Activated CD8-positive, alpha-beta memory T cell treated with anti-CD3 and anti-CD28 coated beads for 4 hours (primary cell): ENCODE measurements at places on chromosomes 5 and 9.

- DNase-seq: no peak
These were observed 128.3 kb downstream of the HSD17B3 start for GRCh38 chr9:96173640-96174039.

DNA sequence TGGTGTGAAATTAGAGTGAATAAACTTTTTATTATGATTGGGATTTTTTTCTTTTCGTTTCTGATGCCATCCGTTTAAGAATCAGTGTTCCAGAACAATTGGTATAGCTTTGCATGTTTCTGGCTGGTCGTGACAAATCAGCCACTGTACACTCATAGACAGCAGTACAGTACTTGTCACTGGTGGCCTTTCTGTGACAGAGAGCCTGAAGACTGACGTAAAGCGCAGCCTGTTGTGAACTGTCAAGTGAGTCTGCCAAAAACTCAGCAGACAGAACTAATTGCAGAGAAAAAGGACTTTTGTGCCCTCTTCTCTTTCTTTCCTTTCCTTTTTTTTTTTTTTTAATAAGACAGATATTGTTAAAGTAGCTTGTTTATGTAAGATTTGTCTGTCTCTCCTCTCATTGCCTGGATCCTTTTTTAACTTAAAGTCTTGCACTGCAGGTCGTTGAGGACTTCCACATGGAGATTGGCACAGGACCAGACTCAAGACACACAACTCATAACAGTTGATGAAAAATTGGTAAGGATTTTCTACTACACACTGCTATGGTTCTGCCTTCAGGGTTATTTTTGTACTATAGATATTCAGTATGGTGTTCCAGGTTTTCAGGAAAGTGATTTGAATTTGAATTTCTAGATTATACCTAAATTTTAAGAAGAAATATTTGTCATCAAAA, 42.7 kb downstream of the NDUFS4 start:
- DNase-seq: no peak

DNA sequence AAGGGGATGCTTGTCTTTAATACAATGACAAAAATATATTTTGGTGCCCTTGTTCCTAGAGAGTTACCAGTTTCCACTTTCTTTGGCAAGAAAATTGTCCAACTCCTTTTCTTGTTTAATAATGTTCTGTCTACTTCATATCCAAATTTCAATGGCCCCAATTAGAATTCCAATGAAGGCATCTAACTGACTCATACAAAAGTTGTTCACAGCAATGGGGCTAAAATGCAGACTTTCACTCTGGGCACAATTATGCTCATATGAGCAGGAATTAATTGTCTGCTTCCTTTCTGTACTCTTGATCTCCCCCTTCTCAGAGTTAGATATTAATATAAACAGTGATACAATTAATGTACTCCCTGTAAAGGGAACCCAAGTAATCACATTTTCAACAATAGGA, 42.1 kb upstream of the ZNF622 start:
- no peak for DNase-seq

GRCh38 chr9:108093773-108094675, 604.5 kb upstream of the KLF4 start:
- no peak for DNase-seq

DNA sequence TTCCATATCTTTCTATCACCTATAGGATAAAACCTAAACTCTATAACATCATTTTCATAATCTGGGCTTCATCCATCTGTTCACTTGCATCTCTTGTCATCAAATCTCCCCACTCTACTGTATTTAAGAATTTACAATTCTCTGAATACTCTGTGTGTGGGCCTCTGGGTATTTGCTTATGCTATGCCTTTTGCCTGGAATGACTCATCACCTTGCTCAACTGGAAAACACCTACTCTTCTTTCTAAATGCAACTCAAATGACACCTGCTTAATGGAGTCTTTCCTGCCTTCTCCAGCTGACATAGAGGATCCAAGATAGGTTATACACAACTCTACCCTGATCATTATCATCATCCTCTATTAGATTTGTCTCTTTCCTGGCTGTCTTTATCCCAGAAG, 421.7 kb downstream of the SPATA31D1 start:
- no peak for DNase-seq

- DNase-seq: no peak
These were observed 194.2 kb upstream of the CHD1 start for GRCh38 chr5:99122976-99123375.

DNA sequence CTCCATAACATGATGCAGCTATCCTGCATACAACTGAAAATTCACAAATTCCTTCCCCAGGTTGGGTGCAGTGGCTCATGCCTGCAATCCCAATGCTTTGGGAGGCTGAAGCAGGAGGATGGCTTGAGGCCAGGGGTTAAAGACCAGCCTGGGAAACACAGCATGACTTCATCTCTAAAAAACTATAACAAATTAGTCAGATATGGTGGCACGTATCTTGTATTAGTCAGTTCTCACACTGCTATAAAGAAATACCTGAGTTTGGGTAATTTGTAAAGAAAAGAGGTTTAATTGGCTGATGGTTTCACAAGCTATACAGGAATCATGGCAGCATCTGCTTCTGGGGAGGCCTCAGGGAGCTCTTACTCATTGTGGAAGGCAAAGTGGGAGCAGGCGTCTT, 56.4 kb upstream of the DAPK1 start:
- DNase-seq: no peak

DNA sequence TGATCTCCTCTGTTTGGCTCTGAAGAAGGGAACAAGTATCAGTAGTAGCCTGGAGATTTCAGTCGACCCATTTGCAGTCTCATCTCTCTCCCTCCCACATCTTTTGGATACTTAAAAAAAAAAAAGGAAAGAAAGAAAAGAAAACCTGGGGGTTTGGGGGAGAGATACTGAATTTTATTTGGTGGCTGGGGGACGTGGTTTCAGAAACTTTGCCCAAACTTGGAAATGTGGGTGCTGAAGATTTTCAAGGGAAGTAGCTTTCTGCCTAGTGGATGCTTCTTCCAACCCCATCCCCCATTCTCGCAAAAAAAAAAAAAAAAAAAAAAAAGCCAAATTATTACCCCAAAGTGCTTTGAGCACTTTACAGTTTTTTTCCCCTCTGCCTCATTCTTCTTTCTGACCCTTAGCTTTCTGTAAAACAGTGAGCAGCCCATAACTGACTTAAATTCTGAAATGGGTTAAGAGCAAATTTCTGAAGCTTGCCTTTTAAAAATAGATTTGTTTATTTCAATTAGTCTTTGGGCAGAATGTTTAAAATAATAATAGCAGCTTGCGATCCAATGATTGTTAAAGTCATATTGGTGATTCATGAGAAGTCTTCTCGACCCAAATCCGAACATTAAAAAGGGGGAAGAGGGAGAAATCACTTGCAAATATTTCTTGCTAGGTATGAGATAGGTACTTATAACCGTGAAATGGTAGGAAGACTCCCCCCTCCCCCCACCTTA, 894 bp downstream of the FST start:
- DNase-seq: no peak

- DNase-seq: no peak
These were observed 55.1 kb downstream of the RETREG1 start for GRCh38 chr5:16561660-16562059.

GRCh38 chr9:75540185-75540584, 350.3 kb upstream of the PCSK5 start:
- no peak for DNase-seq

DNA sequence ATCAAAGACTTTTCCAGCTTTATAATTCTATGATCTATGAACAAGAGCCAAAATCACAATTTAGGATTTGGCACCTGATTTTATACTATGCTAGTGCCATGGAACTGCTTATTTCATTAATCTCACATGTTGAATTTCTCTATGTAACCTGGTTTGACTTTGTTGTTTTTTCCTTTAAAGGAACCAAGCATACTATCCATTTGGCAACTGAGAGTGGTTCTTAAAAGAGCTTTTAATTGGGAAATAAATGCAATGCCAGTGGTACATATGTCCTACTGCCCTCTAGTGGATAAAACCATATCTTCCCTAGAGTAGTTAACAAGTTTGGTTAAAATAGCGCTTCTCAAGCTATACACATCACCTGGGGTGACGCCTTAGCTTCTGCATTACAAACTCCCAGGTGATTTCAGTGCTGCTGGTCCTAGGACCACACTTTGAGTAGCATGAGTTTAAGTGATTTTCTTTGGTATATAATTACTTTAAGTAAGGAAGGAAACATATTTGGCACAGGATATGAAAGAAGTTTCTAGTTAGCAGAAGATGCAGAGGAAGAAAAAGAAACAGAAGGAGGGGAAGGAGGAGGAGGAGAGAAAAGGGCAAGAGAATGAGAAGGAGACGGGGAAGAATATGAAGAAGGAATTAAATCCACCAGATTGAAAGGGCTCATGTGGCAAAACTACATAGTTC, 56.8 kb downstream of the FGF10 start:
- no peak for DNase-seq

- DNase-seq: no peak
These were observed 34.4 kb downstream of the DOCK8 start for GRCh38 chr9:249025-249424.

GRCh38 chr5:151251001-151251551, 1.9 kb upstream of the GM2A start:
- no peak for DNase-seq

- DNase-seq: no peak
These were observed 5.4 kb downstream of the CA9 start for GRCh38 chr9:35679091-35679490.

- no peak for DNase-seq
These were observed 108.8 kb upstream of the ASTN2 start for GRCh38 chr9:117523531-117524153.

- DNase-seq: no peak
These were observed 76.2 kb downstream of the SLF1 start for GRCh38 chr5:94694671-94695070.

GRCh38 chr5:115815693-115816225, 700 bp downstream of the CDO1 start:
- no peak for DNase-seq

GRCh38 chr9:100071271-100071670, 27.5 kb downstream of the ERP44 start:
- no peak for DNase-seq

DNA sequence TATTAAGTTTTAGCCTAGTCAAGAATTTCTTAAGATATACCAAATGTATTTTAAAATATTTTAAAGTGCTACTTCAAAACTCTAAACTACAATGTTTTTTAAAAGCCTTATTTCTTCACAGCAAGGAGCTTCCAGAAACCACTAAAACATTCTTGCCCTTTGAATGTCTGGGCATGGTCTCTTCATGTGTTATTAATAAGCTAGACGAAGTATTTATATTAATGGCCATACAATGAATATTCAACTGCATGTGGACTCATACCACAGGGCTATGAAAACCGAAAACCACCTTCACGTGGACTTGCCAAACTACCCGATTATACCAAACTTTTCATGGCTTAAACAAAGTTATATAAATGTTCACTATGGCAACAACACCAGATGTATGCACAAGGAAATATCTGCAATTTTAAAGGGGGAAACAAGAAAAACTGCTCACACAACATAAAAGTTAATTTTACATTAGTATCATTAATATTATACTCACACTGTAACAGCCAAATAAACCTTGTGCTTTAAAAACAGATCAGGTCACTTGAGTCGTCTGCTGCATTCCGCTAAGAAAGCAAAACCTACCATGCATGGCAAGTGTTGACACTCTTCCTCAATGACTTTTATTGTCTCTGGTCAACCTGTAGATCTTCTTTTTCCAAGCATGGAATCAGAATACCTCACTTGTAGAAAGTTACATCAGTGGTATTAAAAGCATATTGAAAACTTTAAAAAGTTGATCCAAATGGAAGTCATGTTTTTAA, 246.3 kb downstream of the BNC2 start:
- no peak for DNase-seq

DNA sequence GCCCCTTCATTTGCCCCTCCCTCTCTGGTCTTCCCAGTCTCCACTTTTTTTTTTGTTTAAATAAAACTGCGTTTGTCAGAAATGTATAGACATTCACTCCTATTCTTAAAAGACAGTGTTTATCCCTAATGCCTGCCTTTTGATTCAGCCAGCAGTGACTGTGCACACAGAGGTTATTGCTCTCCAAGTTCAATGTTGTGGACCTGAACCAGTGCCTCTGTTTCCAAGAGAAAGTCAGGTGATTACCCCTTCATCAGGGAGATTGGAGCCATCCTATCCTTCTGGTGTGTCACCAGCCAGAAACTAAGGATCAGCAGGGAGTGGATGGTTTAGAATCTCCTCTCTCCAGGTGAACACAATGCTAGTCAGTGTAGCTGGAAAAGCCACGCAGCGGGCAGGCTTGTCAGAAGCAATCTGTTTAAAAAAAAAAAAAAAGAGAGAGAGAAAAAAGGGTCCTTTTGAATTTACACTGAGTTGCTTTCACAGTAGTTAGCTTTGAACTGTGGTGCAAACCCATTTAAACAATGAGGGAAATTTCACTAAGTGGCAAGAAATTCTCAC, 167.5 kb upstream of the DMRT1 start:
- no peak for DNase-seq

GRCh38 chr5:166962461-166962860, 1329.0 kb upstream of the WWC1 start:
- no peak for DNase-seq

- no peak for DNase-seq
These were observed 3.2 kb upstream of the STPG3 start for GRCh38 chr9:137247916-137248175.

GRCh38 chr9:122336866-122337555, 33.8 kb upstream of the PTGS1 start:
- DNase-seq: no peak

DNA sequence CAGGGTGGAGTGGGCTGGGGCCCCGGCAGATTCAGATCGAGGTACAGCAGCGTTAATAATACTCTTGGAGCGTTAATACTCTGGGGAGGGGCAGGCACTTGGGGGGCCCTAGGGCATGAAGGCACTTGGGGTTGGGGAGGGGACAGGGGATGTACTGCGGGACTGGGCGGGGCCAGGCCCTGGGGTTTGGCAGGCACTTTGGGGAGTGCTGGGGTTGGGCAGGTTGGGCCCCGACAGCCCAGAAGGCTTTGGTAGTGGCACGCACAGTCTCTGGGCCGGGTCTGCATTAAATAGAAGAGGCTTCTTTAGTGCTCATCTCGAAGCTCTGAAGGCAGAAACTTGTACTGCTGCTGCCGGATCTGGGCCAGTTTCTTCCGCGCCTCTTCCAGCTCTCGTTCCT, 7.8 kb upstream of the TPM2 start:
- no peak for DNase-seq

DNA sequence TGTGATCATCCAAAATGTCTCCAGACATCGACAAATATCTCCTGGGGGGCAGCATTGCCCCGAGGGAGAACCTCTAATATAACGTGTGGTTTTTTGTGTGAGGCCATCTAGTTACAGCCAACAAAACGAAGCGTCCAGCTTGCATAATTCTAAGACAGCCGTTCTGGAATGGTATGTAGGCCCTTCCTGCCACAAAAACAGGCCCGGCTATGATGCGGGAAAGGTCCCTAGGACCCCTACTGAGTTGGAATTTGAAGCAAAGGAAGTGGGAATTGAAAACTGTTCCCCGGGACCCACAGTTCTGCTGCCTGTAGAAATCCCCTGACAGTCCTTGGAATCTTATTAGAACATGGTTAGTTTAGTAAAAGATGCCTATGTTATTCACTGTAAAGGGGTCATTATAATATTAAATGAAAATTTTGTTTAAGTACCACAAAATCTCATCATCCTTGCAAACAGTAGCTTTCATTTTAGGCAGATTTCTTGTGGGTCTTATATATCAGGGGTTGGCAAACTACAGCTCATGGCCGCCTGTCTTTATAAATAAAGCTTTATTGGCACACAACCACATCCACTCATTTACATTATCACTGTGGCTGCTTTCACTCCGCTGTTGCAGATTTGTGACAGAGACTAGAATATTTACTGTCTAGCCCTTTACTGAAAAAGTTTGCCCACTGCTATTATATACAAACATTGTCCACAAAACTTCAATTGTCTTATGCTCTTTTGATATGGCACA, 70.7 kb downstream of the MSX2 start:
- no peak for DNase-seq

- DNase-seq: no peak
These were observed 59.9 kb upstream of the DIRAS2 start for GRCh38 chr9:90702441-90702955.
